ENCODE measurements at places on chromosomes 4 and X.

DNA sequence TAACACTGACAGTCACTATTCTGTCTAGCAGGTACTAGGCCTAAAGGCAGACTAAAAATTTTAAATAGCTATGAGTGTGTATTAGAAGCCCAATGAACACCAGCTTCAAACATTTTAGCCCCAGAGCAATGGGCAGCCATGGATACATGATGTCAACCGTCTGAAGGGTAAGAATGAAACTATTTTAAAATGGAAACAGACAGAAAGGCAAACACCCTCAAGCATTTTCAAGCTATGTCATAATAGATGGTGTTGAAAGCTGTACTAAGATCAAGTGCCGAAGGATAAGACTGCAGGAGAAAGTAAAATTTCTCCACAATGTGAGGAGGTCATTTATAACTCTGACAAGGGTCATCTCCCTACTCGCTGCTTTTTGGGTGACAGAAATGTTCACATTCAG is 225.0 kb downstream of the COL25A1 start:
- DNase-seq, result no peak

GRCh38 chr4:142044271-142044670 is 407.9 kb downstream of the IL15 start:
- no peak for DNase-seq

GRCh38 chrX:1531096-1531890 is 5.7 kb downstream of the P2RY8 start:
- no peak for DNase-seq

GRCh38 chrX:16797358-16797757 is 11.1 kb downstream of the TXLNG start:
- no peak for DNase-seq

DNA sequence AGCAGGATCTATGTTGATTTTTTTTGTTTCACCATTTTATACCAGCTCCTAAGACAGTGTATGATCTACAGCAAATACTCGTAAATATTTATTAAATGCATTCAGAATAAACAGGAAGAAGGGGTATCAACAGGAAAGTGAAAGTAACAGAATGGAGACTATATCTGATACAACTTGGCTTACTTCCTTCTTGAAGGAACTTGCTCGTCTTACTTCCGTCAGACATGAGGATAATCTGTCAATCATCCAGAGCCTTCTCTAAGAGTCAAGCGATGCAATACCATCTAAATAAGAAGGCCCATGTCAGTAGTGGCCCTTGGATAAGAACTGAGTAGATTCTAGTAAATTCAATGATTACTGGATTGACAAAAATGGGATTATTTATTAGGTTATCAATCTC is 84.2 kb downstream of the CAMK2D start:
- no peak for DNase-seq

DNA sequence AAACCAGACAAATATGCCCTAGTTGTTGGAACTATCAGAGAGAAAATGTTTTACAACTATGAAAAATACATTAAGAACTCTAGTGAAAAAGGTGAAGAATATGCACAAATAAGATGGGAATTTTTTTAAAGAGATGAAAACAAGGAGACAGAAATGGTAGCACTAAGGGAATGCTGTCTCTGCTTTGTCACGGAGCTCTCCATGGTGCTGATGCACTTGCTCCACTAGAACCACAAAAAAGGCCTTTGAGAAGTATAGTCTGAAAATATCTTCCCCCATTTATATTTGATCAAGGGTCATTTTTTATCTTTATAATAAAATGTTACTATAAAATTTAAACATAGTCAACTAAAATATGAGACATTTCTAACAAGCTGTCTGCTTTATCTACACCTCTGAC is 1655.5 kb upstream of the AGA start:
- DNase-seq, result no peak

DNA sequence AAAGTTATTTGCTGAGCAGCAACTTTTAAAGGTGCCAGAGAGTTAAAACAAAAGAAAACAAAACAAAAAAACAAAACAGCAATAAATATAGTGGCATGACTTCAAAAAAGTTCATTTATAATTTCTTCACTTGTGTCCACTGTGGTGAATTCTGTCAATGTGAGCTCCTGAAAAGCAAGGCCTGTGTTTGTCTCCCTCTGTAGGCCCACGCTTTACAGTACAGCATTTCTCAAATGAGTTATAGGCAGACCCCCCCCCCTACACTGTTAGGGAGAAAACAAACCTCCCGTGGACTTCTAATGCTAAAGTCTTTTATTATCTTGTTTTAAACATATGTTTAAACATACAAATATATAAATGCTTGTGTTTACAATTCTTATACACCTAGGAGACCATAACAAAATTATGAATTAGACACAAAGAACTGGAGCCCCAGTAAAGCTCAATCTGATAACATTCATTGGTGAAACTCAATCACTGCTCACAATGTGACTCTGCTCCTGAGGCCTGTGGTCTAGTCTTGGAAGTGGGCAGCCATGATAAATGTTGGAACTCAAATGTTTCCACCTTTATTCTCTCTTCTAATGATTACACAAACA is 47.0 kb upstream of the SCOC start:
- peak; percentile 15 for DNase-seq

- DNase-seq, result no peak
Observed at GRCh38 chr4:62030958-62031357, 830.8 kb downstream of the ADGRL3 start.

- no peak for DNase-seq
Observed at GRCh38 chr4:5379895-5380294, 328.5 kb downstream of the EVC2 start.

DNA sequence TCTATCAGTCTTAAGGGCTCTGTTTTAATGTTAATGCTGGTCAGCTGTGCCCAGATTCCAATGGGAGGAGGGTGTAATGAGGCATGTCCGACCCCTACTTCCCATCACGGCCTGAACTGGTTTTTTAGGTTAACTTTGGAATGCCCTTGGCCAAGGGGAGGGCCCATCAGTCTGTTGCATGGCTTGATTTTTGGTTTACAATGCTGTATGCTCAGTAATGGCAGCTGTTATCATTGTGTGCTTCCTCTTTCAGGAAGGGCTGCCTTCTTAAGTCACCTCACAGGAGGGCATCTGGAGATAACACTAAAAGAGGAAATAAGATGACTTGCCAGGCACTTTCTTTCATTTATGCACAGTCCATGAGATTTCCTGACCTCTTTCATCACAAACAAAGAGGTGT is 36.3 kb downstream of the ATXN3L start:
- peak; percentile 40 for DNase-seq

GRCh38 chrX:45860450-45860849 is 659.8 kb upstream of the DIPK2B start:
- DNase-seq, result no peak

GRCh38 chr4:790466-790820 is 35.5 kb downstream of the CPLX1 start:
- no peak for DNase-seq

DNA sequence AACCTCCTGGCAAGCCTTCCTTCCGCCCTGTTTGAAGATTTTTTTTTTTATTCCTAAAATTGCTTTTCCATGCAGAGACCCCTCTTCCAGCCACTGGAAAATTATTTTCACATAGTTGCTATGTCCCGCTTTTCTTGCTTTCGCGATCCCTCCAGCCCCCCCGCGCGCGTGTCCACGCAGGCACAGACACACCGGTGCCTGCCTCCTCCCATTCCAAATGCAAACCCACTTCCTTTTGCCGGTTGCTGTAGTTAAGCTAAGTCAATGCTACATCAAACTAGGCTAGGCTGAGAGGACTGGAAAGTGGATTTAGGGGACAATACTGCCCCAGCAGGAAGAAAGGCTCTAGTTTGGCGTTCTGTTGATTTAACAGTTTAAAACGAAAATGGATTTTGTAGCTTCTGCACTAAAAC is 111.0 kb downstream of the DHX15 start:
- no peak for DNase-seq

DNA sequence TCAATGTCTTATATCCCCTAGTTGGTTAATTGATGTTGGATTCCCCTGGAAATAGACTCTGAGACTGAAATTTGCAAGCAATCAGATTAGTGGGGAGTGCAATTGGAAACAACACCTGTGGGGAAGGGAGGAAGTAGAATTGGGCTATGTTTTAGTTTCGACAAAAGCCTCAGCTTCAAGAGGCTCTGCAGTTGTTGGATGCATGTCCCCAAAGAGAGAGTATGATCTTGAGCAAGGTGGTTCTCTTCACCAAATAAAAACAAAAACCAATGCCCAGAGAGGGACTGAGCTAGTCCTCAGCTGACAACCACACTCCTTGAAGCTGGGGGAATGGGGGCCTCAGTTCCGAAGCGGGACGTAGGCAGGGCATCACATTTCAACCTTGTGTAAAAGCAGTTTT is 77.1 kb downstream of the PRKG2 start:
- DNase-seq, result no peak

DNA sequence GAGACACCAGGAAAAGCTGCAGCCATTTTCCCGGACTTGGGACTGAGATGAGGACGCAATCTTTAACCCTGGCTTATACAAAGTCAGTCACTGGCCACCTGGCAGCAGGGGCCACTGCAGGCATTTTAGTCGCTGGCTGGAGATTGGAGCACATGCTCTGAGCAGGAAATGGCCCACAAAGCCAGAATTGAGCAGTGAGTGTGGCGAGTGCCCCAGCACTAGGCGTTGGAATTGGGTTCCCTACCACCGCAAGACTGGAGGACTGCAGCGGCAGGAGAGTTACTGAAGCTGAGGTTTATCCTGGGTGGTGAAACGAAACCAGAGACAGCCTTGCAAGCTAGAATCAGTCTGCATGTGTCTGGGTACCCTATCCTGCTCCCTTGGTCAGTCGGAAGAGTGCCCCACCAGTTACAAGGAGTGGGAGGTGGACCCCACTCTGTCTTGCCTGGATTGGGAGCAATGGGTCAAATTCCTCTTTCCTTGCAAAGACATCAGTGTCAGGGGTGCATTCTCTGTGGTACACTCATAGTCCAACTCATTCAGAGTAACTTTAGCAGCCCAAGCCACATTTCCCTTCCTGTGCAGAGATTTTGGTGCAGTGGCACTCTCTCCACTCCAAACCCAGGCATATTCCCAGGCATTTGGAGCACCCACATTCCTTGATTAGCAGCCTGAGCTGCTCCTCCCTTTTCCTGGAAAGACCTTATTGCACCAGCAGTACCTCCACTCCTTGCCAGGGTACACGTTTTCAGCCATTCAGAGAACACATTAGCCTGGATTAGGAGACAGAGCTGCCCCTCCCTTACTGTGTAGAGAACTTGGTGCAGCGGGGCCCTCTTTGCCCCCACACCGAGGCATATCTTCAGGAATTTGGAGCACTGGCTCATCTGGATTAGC is 36.7 kb upstream of the PLK4 start:
- no peak for DNase-seq

DNA sequence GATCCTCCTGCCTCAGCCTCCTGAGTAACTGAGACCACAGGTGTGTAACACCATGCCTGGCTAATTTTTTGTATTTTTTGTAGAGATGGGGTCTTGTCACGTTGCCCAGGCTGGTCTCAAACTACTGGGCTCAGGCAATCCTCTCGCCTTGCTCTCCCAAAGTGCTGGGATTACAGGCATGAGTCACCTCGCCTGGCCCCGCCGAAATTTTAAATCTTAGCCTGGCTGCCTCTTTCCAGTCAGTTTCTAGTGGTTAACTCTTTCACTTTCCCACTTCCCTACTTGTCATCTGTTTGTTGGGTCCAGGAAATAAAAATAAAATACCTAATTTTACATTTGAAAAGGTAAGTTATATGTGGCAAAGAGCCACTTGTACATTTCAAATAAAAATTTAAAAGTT is 62.4 kb downstream of the TMEM165 start:
- DNase-seq, result no peak

DNA sequence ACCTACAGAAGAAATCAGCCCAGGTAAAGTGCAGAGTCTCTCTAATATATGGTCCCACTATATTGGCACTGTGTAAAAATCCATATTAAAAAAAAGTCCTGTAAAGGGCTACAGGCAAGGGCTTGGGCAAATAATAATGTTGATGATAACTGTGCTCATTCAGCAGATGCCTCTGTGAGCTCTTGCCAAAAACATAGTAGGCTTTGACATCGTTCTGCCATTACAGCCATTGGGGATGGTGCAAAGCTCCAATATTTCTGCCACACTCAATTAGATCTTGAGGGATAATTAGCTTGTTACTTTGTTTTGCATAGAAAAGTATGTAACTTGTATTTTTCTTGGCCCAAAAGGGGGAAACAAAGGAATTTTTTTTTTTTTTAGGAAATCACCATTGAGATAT is 645.5 kb upstream of the FAM241A start:
- DNase-seq, result no peak

GRCh38 chr4:185383451-185383850 is 12.3 kb downstream of the LRP2BP start:
- no peak for DNase-seq

DNA sequence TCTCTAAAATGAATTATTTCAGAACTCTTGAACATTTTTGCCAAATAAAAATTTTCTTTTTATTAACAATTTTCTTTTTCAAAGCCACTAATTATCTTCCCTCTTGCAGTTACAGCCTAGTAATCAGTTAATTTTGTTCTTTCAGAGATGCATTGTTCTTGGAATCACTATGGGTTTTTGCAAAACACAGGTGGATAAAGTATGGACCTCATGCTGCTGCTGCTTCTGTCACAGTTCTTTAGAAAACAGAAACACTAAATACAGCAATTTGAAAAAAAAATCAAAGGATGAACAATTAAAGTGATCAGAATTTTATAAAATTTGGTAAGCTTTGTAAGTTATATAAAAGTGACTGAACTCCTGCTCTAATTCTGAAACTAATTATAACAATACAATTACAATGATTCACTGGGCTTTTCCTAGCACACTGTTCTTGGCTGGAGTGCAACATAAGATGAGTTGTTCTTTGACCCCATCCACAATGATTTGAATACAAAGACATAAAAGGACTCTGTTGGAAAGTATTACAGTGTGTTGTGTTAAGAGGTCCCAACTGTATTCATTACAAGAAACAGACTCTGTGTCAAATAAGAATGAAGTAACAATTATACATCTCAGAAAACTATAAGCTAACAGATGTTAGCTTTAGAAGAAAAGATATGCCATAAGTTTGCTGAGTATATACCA is 59.4 kb upstream of the GK2 start:
- no peak for DNase-seq

GRCh38 chr4:185950891-185951290 is 118.1 kb upstream of the TLR3 start:
- no peak for DNase-seq

GRCh38 chr4:54658252-54659093 is 716 bp downstream of the KIT start:
- no peak for DNase-seq

GRCh38 chrX:9396930-9397329 is 67.9 kb upstream of the TBL1X start:
- no peak for DNase-seq

DNA sequence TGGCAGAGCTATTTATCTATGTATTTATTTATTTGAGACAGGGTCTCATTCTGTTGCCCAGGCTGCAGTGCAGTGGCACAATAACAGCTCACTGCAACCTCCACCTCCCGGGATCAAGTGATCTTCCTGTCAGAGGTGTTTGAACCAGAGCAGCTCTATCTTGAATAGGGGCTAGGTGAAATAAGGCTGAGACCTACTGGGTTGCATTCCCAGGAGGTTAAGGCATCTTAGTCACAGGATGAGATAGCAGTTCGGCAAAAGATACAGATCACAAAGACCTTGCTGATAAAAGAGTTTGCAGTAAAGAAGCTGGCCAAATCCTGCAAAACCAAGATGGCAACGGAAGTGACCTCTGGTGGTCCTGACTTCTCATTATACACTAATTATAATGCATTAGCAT is 501.9 kb downstream of the AFF2 start:
- no peak for DNase-seq

GRCh38 chrX:24648495-24648894 is 1.3 kb upstream of the PCYT1B start:
- no peak for DNase-seq

- DNase-seq, result no peak
Observed at GRCh38 chr4:127759893-127760292, 22.2 kb upstream of the HSPA4L start.

GRCh38 chr4:109301651-109302360 is 652 bp downstream of the COL25A1 start:
- no peak for DNase-seq

All from GDM1 (cell line).